Fibroblast of the conjunctiva (primary cell): ENCODE measurements at places on chromosomes 4 and X.

DNA sequence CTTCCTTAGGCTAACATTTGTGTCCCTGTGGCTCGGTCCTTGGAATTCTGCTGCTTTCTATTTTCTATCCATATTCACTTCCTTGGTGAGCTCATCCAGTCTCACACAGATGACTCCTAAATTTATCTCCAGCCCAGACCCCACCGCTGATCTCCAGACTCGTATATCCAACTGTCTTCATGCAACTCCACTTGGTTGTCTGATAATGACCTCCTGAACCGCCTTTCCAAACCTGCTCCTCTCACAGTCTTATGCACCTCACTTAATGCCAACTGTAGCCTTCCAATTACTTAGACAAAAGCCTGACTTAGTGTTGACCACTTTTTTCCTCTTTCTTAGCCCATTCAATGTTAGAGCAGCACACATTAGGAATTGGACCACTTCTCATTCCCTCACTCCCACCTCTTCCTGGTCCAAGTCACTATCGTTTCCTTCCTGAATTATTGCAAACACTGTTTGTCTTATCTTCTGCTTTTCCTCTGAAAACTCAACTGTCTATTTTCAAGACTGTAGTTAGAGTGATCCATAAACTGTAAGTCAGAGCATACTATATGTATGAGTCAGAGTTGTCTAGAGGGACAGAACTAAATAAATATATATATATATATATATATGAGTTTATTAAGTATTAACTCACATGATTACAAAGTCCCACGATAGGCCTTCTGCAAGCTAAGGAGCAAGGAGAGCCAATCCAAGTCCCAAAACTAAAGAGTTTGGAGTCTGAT lies 292.5 kb downstream of the UNC5C start:
- DNase-seq: no peak

GRCh38 chr4:72779241-72779640 lies 210.2 kb upstream of the ADAMTS3 start:
- DNase-seq: no peak

DNA sequence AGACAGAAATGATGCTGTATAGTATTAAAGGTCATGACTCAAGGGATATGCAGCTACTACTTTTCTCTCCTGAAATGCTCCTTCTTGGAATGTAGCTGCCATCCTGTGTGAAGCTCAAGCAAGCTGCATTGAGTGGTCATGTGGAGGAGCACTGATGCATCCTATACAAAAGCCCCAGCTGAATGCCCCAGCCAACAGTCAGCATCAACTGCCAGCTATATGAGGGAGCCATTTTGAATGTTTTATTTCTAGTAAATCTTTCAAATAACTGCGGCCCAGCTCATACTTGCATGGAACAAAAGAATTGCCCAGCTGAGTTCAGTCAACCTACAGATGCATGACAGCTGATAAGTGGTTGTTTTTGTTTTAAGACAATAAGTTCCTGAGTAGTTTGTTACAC lies 165.0 kb upstream of the GEMIN8 start:
- no peak for DNase-seq

GRCh38 chrX:153738056-153738605 lies 13.5 kb downstream of the ABCD1 start:
- no peak for DNase-seq

DNA sequence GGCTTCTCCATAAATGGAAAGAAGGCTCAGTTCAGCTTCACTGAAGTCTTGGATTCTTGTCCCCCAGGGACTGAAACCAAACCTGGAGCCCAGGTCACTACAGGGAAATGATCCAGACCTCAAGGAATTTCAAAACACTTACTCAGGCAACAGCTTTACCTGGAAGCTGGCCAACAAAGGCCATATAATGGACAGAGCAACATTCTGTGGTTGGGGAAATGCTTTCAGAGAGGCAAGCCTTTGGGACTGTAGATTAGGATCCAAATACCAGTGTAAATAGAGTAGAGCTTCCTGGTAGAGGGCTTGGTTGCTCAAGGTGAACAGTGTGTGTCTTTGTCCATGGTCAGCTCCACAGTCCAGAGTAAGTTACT lies 57.0 kb upstream of the PROM1 start:
- DNase-seq: peak; percentile 63

DNA sequence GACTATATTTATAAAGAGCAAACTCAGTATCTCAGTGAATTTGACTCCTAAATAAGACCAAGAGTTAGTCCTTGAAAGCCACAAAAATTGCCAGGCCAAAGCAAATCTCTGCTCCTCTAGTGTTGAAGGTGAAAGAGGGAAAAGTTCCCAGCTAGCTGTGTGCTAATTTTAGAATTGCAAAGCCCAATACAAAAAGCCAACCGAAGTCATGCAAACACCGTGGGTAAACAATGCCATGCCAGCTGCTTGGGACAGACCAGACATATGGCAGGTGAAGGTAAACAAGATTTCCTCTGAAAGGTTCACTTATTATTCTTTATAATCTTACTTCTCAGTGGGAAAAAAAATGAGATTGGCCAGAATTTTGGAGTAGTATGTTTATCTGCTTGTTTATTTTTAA lies 80.5 kb upstream of the LNX1 start:
- DNase-seq: no peak

DNA sequence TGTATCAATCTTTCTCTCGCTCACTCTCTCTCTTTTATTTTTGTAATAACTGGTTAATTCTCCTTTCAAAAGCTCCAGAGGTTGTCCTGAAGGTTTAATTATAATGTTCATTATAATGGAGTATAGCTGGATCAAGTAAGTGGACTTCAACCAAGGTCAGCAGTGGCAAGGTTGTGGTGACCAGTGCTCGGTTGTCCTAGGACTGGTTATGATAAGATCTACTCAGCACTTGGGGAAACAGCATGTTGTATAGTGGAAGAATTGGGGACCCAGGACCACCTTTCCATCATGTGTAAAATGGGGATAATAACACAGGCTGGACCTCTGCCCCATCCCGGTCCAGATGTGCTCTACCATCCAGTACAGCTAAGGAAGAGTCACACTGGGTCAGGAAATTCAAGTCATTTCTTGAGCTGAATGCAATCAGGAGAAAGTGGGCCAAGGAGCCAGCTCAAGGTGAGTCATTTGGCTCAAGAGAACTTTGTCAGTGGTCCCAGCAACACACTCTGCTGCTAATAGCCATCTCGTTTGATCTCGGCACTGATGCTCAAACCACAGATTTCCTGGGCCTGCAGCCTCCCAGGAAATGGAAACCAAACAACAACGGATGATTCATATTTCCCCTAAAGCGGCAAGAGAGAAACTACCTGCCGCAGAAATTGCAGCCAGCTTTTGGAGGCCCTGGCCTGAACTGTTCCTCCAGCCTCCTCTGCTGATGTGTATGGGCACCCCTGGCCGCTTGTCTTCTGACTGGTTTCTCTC lies 123.6 kb upstream of the RBPJ start:
- DNase-seq: peak; percentile 90

- no peak for DNase-seq
Observed at GRCh38 chrX:9829308-9830267, 43.4 kb downstream of the SHROOM2 start.

- no peak for DNase-seq
Observed at GRCh38 chr4:106277140-106277675, 38.8 kb downstream of the TBCK start.

DNA sequence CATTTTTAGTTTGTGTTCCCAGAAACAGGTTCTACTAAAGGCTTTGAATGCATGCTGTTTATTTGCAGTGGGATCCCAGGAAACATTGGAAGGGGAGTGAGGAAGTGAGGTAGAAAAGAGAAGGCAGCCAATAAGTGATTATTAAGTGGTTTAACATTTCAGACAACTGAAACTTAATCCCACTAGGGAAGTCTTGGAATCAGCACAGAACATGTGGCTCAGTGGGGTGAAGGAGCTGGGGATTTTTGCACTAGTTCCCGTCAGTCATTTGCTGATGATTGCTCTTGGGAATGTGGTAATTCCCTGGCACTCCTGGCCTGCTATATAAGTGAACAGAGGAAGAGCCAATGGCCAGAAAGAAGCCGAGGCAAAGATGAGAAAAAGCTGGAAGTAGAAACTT lies 1053.0 kb upstream of the IGFBP7 start:
- DNase-seq: no peak

GRCh38 chr4:158065603-158066002 lies 107.2 kb downstream of the GASK1B start:
- no peak for DNase-seq

DNA sequence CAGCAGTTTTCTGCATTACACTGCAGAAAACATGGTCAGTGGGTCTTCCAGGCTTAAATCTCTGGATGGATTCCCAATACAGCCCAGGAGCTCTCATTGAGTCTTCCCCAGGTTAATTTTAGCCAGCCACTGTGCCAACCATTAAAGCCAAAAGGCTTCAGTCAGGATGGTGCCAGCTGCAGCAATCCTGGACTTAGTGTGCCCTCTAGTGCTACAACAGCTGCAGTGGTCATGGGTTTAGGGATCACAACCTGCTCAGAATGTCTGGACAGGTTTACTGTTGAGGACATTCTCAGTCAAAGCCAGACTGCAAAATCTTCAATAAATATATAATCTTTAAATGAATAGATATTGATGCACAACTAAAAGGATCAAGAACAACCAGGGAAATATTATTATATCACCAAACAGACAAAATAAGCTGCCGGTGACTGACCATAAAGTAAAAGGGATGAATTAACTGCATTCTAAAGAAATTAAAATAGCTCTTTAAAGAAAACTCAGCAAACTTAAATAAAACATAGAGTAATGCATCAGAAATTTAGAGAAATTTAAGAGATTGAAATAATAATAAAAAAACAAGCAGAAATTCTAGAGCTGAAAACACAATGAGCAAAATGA lies 639.9 kb downstream of the SPOCK3 start:
- DNase-seq: peak; percentile 17

DNA sequence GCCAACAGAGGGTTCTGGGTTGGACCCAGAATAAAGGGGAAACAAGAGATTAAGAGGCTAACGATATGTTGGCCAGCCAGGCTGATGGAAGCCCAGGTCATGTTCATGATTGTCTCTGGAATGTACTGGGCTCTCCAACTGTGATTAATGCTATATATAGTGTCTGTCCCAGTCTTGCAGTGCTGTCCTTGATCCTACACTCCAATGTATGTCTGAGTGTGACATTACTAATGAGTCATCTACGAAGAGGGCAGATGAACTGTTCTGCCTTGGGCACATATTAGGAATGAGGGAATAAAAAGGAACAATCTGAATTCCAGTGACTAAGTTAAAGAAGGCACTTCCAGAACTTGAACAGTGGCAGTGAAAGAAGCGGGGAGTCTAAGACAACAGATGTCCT lies 142.1 kb downstream of the PDGFRA start:
- no peak for DNase-seq

DNA sequence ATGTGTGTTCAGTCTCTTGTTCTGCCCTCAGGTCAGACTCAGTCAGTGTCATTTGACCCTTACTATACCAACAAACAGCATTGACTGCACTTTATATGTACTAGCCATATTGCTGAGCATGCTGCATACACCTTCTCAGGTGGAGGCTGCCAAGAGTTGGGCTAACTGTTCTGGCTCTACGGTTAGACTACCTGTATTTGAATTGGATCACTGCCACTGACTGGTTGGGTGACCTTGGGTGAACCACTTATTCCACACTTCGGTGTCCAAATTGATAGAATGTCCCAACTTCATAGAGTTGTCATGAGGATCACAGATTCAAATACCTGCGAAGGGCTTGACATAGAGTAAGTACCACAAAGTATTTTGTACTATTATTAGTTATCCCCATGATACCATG lies 91.2 kb upstream of the GPR50 start:
- no peak for DNase-seq

- DNase-seq: no peak
Observed at GRCh38 chr4:6878451-6879059, 31.1 kb upstream of the TBC1D14 start.

GRCh38 chrX:4028151-4028550 lies 314.7 kb upstream of the PRKX start:
- DNase-seq: no peak

DNA sequence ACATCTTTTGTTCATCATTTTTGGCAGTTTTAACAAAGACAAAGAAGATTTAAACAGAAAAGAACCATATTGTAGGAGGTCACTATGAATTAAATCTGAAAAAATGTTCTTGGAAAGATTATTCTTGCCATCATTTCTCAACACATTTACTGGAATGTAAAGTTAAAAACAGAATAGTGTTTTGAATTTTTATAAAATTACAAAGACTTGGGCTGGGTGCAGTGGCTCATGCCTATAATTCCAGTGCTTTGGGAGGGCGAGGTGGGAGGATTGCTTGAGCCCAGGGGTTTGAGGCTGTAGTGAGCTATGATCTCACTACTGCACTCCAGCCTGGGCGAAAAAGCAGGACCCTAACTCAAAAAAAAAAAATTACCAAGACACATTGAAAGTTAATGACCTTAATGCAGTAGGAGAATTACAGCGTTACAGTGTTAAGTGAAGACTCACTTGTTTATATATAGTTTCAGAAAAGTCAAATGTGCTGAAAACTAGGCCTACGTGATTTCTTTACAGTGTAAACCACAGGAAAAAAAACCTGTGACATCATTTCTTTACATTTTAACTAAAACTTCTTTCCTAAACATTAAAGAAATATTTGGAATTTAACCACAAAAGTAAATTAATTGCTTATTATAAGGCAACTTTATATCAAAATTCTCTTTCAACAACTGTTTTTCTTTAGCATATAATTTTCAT lies 7.9 kb downstream of the FAM13A start:
- no peak for DNase-seq

GRCh38 chr4:73650250-73650649 lies 30.0 kb upstream of the RASSF6 start:
- no peak for DNase-seq

- DNase-seq: no peak
Observed at GRCh38 chr4:89140168-89140759, 28.9 kb downstream of the TIGD2 start.

DNA sequence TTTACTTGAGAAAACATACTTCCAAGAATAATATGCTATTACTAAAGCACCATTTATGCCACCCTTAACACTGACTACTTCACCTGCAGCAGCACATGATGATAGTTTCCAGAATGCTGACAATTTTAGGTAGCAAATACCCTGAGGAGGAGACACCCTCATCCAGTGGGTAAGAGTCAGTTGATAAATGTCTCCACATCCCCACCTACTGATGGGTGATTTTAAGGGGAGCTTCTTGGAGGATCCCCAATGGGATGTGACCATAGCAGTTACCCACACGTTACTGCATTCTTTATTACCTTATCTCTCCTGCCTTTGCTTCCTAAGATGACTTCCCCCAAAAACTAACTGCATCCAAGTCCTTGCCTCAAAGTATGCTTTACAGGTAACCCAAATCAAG lies 131.2 kb upstream of the SMARCAD1 start:
- DNase-seq: no peak

DNA sequence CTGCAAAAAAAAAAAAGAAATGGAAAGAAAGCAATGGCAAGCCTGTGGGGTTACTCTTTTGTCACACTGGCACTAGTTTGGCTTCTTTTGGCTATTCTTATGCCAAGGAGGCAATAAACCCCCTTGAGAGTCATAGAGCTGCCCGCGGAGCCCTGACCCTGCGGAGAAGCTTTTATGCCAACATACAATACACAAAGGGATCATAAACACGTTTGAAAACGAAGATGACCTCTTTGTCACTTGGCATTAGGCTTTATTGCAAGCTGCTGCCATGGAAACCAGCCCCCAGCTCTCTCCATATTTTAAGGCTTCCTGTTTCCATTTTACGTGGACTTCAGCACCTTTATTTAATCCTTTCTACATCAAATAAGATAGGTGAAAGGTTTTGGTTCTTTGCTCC lies 7.6 kb downstream of the NEUROG2 start:
- DNase-seq: no peak

- DNase-seq: no peak
Observed at GRCh38 chr4:106909486-106910188, 126.5 kb downstream of the DKK2 start.
